ENCODE measurements at places on chromosomes 3 and 15.

GRCh38 chr3:179872842-179873241 is 163.9 kb downstream of the PEX5L start:
- DNase-seq, result no peak

- no peak for DNase-seq
These were observed 41.3 kb downstream of the CHDH start for GRCh38 chr3:53804697-53805462.

GRCh38 chr3:30505866-30506520 is 100.4 kb upstream of the TGFBR2 start:
- DNase-seq, result no peak

GRCh38 chr15:77033729-77034671 is 36.9 kb downstream of the TSPAN3 start:
- DNase-seq, result no peak

DNA sequence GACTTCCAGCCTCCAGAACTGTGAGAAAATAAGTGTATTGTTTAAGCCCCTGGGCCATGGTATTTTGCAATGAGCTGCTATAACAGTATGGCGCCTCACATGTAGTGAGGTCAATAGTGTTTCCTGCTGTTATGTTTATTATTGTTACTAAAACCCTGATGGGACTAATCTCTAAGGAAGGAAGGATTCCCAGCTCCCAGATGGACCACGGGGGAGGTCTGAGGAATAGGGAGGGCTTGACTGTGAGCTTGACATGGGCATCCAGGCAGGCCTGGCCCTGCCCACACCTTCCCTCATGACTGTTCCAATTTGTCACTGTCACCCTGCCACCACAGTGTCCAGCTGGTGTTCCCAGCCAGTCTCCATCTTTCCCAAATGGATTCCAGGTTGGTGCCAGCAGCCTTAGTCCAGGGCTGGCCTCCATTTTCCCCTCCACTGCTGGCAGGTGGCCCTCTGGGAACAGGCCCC is 14.5 kb upstream of the SLC41A3 start:
- no peak for DNase-seq

GRCh38 chr15:62141643-62142588 is 23.2 kb downstream of the C2CD4B start:
- no peak for DNase-seq

- DNase-seq, result no peak
These were observed 150.5 kb upstream of the PRICKLE2 start for GRCh38 chr3:64375737-64376136.

DNA sequence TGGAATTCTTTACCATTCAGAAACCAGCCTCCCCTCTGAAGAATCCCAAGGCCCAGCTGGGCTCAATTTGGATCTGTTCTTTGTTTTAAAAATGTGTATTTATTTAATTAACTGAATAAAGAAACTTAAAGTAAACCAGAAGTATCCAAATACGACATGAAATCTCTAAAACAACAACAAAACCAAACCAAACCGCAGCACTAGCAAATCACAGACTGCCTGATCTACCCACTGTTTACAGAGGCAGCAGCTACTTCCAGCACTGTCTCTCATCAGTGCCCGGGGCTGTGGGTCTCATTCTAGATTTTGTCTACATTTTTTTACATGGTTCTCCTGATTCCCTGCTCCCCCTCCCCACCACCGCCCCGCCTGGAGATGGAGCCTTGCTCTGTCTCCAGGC is 2.3 kb downstream of the FLNB start:
- DNase-seq, result no peak

GRCh38 chr3:11562277-11562881 is 81.3 kb downstream of the VGLL4 start:
- DNase-seq, result no peak

GRCh38 chr3:184784731-184785500 is 27.1 kb upstream of the VPS8 start:
- no peak for DNase-seq

DNA sequence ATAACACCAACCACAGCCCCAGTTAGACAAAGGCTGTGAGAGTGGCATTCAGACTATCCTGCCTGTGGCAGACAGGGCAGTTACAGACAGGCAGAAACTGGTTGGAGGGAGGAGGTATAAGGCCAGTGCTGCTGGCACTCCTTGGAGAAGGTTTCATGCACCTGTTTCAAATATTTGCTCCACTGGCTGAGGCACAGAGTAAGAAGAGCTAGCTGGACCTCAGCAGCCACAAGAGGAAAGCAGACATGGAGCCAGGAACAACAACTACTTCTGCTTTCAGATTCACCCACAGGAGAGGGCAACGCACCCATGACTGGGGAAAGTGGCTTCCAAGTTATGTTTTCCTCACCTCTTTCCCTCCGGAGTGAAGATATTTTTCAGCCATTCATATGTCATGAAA is 11.5 kb upstream of the PRKAR2A start:
- DNase-seq, result no peak

GRCh38 chr15:101501703-101502373 is 12.3 kb upstream of the PCSK6 start:
- peak; percentile 86 for DNase-seq

GRCh38 chr3:122076491-122077292 is 21.5 kb downstream of the CD86 start:
- no peak for DNase-seq

- no peak for DNase-seq
These were observed 604.7 kb upstream of the EPHA6 start for GRCh38 chr3:96209699-96210098.

- peak; percentile 14 for DNase-seq
These were observed 4.5 kb downstream of the HDC start for GRCh38 chr15:50260969-50261496.

DNA sequence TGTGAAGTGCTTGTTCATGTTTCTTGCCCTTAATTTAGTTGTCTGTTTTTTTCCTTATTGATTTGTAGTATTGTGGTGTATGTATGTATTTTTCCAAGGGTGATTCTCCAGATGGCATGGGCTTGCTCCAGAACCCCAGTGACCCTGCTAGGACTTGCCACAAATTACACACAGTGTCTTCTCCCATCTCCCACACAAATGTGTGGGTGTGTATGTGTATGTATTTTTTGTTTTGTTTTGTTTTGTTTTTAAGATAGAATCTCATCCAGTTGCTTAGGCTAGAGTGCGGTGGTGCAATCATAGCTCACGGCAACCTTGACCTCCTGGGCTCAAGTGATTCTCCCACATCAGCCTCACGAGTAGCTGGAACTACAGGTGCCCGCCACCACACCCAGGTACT is 36.2 kb upstream of the ARID3B start:
- DNase-seq, result no peak

DNA sequence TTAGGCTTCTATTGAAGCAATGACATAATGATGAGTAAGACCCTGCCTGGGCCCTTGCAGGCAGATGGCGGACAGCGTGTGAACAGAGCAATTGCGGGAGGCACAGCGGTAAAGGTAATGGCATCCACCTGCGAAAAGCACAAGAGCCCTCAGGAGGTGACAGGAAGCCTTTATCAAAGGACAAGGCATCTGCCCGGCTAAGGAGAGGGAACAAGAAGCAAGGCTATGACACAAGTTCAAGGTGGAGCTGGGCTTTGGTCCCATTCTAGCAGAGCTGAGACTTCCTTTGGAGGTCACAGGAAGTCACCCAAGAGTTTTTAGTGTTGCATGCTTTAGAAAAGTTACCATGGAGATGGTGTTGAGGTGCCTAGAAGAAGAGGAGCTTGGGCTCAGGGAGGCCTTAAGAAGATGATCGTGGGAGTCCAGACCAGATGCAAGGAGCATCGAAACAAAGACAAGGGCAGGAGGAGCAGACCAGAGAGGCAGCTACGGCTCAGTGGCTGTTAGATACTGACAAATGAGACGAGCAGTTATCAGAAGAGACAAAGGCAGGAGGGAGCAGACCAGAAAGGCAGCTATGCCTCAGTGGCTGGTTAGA is 34.5 kb downstream of the OSBPL10 start:
- no peak for DNase-seq

GRCh38 chr3:193783166-193783896 is 190.3 kb downstream of the OPA1 start:
- no peak for DNase-seq

GRCh38 chr3:49718858-49719213 is 648 bp downstream of the AMIGO3 start:
- DNase-seq, result no peak

- no peak for DNase-seq
These were observed 2.3 kb upstream of the MUC4 start for GRCh38 chr3:195813916-195814640.

DNA sequence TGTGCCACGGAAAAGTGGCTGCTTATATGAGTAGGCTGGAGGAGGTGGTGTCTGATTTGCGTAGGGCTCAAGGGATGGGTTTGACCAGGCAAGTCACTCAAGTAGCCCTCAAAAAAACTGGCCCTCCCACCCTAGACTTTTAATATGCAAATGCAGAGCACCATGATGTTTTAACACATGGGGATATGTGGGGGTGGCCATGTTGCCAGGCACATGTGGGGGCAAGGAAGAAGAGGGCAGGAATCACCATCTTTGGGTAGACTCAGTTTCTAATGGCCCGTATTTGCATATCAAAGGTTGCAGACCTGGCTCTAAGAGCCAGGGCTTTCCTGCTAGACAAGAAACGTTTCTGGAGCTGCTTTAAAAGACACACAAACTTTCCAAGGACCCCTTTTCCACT is 307.2 kb upstream of the NDN start:
- DNase-seq, result no peak

DNA sequence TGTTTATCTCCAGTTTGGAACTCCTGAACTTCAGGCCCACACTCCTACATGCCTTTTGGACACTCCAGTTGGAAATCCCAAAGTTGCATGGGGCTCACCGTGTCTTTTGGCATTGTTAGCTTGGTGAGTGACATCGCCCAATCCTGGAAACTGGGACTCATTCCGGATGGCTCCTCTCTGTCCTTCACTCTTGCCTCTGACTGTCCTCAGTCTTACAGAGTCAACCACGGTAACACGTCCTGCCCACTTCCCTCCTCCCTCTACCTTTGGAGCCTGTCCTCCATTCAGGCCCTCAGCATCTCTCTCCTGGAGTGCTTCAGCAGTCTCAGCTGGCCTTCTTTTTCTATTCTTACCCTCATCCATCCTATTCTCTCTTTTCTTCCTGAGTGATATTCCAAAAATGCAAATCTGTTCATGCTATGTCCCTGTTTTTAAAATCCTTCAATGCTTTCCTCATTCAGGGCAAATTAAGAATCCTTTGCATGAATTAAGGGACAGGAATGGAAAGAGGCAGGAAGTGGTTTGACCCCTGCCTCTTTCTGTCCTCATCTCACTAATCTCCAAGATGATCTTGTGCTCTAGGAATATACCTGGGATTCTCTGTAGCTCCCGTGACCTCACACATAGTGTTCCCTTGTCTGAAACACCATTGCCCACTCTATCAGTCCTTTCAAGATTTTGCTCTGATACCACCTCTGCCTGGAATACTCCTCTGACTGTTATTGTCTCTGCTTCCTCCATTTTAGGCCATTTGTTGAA is 42.5 kb downstream of the LPP start:
- no peak for DNase-seq

GRCh38 chr3:152595975-152596821 is 238.7 kb upstream of the P2RY1 start:
- peak; percentile 85 for DNase-seq

GRCh38 chr3:4850211-4850927 is 128.9 kb upstream of the BHLHE40 start:
- no peak for DNase-seq

DNA sequence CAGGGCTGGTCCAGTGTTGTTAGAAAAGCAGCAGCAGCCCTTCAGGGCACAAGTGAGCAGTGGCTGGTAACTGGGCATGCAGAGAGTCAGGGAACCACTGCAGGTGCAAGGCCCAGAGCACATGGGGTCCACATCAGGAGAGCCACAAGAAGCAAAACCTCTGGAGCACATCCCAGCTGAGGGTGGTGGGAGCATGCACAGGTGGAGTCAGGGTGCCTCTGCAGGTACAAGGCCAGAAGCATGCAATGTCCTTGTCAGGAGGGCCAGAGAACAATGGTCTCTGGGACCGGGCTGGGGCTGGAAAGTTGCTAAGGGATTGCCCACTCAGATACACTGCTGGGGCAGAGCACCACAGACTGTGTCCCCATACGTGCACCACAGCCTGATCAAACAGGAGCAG is 226.1 kb upstream of the UBE2E2 start:
- no peak for DNase-seq

DNA sequence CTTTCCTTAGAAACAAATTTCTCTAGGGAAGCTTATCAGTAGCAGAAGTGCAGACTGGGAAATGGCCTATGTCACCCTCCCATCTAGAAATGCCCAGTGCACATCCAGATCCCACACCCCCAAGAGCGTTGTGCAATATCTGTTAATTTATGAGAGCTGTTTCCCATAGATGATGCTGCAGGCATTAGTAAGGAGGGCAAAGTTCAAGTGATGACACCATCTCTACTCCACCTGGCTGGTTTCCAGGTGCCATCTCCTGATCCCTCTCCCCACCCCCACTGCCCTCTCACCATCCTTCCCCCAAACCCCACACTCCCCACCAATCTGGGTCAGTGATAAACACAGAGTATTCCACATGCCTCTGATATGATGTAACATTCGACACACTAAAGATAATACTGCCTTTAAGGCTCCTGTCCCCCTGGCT is 39.4 kb downstream of the AGTR1 start:
- no peak for DNase-seq

- DNase-seq, result no peak
These were observed 476.7 kb upstream of the CBLB start for GRCh38 chr3:106345353-106346027.

DNA sequence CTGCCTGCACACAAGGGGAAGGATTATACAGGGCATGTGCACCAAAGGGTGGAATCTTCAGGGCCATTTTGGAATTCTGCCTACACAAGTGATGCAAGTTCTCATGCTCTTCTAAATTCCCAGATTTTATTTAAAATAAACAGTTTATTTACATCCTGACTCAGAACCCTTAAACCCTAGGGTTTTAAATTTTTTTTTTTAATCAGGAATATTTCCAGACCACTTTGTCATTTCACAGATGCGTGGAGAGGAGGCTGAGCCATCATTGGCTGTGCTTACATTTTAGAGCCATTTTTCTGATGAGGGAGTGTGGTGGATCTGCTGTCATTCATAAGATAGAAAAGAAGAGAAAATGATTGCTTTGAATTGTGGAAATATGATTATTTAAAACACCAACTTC is 65.2 kb upstream of the MNS1 start:
- no peak for DNase-seq

- DNase-seq, result no peak
These were observed 29.8 kb downstream of the DNAJC19 start for GRCh38 chr3:180959691-180960090.

DNA sequence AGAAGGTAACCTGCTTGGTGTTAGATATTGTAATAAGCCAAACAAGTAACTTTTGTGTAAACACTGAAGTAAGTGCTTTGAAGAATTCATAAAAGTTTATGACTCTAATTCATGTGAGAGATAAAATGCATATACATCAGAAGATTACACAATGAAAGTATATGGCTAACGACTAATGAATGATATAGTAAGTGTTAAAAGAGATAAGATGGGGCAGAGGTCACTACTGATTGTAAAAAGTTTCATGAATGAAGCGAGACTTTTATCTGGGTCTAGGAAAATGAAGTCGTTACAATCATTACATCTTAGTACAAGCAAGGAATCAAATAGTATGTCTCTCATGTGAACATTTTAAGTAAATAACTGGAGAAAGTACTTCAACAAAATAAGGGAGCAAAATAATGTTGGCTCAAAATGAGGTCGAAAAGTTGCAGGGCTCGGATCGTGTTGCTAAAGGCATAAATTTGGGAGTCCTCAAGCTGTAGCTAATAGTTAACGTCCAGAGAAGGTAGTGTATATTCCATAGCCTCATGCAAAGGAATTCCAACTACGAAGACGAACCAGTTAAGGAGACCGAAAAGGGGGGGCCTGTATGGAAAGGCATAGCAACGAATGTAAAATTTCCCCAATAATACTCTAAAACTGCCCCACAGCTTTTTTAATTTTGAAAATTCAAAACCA is 984 bp upstream of the DUT start:
- DNase-seq, result no peak

GRCh38 chr15:88956906-88957305 is 43.7 kb upstream of the MFGE8 start:
- no peak for DNase-seq

Data from hematopoietic multipotent progenitor cell treated with erythropoietin and hydrocortisone succinate and interleukin-3 and kit ligand, for 15 days (in vitro differentiated cells).